Activated T-cell treated with anti-CD3 and anti-CD28 coated beads for 4 hours (primary cell): ENCODE measurements at places on chromosomes 3 and 15.

- no peak for DNase-seq
These were observed 1.1 kb downstream of the PDIA5 start for GRCh38 chr3:123067689-123068600.

- no peak for DNase-seq
These were observed 49.5 kb downstream of the ARHGAP31 start for GRCh38 chr3:119343719-119344118.

DNA sequence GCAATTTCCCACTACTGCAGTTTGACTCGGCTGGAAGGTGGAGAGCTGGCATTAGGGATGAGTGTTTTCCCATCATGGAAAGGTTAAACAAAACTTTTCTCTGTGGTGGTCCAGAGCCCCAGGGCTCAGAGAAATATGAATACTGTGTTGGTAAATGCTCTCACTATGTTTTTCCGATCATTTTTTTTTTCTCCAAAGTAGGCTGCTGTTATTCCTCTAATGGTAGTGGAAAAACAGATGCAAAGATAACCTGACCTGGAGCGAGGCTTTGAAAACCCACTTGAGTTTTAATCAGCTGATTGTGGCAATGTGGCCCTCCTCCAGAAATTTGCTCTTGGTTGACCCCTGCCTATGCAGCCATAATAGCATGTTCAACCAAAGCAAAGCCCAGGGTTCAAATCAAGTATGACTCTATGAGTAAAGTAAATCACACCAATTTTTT, 320.8 kb upstream of the CTNNB1 start:
- DNase-seq = no peak

GRCh38 chr3:169286992-169287391, 376.5 kb downstream of the MECOM start:
- DNase-seq = no peak

- DNase-seq = no peak
These were observed 127.6 kb downstream of the SMAD6 start for GRCh38 chr15:66829551-66830121.

DNA sequence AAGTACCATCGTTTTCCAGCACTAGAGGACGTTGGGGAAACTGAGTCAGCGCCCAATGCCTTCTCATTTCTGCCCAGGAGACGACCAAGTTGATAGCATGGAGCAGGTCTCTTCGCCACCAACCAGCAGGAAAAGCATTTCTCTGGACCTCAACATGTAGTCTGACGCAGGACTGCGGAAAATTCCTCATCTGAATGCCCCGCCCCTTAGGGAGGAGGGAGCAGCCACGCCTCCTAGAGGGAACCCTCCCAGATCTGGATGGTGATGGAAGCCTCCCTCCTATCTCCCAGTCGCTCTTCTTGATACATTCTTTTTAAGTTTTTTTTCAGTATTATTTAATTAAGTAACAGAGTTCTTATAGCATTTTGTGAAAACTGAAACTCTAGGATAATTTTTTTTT, 17.4 kb upstream of the MINDY4B start:
- DNase-seq = no peak

- DNase-seq = no peak
These were observed 160.7 kb downstream of the SQOR start for GRCh38 chr15:45795440-45796069.

GRCh38 chr15:69075440-69075839, 60.9 kb downstream of the NOX5 start:
- no peak for DNase-seq

DNA sequence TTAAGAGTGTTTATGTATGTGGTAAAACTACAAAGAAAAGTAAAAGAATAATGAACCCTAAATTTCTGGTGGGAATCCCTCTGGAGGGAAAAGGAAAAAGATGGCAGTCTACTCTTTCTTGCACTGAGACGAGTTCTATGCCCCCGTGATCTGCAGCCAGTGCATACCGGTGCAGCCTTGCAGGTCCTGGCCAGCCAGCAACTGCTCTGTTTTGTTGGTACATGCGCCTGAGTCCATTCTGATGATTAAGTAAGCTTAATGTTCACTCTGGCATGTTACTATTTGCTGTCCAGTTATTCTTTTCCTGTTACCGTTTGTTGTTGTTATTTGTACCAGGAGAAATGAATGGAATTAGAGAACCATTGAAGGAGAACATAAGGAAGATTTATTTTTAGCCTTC, 95.1 kb upstream of the TMC3 start:
- DNase-seq = no peak

DNA sequence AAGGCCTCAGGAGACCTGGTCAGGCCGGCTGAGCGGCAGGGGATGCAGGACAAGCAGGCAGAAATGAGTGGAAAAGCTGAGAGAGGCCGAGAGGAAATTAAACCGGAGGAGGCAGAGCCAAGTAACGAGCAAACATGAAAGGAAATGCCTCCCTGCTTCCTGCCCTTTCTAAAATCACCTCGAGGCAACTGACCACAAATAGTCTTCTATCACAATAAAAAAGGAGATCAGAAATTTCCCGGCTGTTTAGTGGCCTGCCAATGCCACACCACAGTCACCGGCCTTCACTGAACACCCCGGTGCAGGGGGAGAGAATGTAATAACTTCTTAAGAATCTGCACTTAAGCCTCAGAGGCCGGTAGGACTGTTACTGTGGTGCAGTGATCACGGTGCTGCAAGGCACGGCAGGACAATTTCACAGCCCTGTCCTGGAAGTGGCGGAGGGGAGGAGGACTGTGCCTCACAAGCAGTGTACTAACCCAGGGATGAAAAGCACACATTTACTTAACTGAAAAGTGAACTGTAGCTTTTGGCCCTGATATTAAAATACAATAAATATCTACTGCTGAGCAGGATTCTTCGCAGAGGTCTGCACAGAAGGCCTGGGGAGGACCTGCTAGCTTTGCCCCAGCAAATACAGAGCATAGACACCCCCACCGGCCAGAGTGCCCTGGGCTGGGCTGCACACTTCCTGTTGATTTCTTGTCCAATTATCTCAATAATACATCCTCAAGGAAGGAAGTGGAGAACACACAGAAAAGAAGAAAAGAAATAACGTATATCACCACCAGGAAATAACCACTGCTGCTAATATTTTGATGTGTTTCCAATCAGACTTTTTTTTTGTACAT, 183.5 kb upstream of the NSMCE3 start:
- no peak for DNase-seq

DNA sequence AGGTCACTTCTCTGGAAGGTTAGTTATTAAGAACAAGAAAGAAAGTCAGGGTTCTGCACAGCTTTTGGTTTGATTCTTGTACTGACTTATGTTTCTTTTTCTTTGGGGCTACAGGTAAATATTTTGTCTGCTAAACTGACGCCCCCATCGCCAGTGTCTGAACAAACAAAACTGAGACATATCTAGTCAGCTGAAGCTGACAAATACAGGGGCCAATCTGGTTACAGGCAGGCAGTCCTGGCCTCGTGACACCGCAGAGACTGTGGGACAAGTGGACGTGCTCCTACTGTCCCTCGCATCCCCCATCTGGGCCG, 4.6 kb upstream of the RPL14 start:
- DNase-seq = no peak

DNA sequence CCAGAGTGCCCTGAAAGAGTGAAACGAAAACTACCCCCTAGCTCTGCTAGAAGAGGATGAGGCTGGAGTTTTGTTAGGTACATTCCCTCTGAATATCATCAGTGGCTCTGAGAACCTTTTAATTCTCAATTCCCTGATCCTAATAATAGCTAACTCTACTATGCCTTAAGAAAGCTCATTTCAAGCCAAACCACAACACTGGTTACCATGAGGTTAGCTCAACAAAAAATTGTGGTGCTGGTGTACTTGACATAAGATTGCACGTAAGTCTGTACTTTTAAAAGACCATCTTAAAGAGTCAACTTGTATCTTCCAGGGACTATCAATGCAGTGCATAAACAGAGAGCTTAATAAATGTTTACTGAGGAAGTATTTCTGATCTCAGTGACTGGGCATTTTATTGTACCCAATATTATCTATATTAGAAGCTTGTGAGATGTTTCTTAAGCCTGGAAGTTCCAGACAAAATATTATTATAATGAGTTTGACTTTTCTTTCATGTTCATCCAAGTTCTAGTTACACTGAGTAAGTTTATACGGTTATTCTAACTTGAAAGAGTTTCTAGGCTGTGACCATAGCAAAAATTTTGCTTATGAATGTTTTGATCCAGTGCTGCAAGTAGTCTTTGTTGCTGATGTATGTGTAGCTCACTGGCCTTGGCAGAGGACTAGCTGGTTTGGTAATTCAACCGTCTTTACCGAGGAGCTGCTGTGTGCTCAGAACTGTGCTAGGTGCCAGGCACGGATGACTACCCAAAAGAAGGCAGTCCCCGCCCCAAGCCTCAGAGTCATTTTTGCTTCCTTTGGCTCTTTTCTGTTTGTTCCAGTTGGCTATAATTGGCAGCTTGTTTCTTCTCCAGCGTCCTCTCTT, 334.4 kb upstream of the TRIM42 start:
- DNase-seq = no peak

DNA sequence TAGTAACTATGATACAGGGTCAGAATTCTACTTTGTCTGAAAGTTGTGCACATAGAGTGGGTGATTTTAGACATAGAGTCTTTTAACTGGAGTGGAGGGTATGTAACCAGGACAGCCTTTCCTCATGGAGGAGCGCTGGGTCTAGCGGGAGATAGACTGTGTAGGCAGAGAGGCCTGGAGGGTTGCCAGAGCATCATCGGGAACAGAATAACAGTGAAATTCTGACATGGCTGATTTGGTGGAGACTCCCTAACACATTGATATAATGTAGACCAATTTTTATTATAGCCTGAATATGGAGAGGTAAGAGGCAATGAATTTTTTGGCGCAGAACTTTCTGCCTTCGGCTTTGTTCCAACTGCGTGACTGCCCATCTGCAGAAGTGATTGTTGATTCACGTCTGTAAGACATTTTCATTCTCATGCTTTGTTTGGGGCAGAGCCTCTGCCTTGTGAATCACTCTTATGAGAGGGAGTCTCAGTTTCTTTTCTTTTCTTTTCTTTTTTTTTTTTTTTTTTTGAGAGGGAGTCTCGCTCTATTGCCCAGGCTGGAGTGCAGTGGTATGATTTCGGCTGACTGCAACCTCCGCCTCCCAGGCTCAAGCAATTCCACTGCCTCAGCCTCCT, 16.0 kb downstream of the LPP start:
- DNase-seq = no peak

GRCh38 chr15:49242820-49243219, 72.8 kb downstream of the GALK2 start:
- no peak for DNase-seq

GRCh38 chr3:8343058-8343457, 158.6 kb upstream of the LMCD1 start:
- no peak for DNase-seq

DNA sequence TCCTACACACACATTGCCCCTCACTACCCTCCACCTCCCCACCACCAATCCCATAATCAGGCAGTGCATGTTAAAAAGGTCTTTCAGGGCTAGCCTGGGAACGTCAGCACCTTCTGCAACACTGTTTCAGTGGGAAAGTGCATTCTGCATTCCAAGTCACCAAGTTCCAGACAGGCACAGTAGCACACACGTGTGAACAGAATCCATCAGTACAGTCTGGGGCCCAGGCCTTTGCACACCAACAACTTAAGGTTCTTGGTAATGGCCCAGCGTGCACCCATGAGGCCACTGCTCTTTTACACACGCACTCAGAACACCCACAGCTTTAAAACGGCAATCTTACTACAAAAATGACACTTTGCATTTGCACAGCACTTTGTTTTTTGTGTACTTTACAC, 1.2 kb downstream of the ANXA2 start:
- no peak for DNase-seq

GRCh38 chr3:57826245-57826951, 70.3 kb downstream of the SLMAP start:
- DNase-seq = no peak

GRCh38 chr3:78611278-78611677, 1156.5 kb downstream of the ROBO1 start:
- DNase-seq = no peak

- DNase-seq = no peak
These were observed 462.4 kb upstream of the THBS1 start for GRCh38 chr15:39118510-39118909.

DNA sequence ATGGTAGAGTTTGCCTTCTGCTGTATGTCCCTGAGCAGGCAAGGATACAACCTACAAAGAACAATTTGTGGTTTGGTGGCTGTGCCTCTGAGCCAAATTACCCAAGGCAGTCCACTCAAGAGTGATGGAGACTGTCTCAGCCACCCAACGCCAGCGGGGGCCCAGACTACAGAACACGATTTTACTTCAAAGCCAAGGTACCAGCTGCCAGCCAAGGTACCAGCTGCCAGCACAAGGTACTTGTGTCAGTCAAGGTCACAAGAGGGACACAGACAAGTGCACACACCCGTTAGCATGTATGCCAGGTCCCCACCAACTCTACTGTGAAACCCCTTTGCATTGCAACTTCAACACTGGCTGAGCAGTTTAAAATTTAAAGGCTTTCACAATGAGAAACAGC, 23.5 kb downstream of the COLQ start:
- DNase-seq = no peak

GRCh38 chr3:116046350-116046749, 398.9 kb downstream of the LSAMP start:
- DNase-seq = no peak

DNA sequence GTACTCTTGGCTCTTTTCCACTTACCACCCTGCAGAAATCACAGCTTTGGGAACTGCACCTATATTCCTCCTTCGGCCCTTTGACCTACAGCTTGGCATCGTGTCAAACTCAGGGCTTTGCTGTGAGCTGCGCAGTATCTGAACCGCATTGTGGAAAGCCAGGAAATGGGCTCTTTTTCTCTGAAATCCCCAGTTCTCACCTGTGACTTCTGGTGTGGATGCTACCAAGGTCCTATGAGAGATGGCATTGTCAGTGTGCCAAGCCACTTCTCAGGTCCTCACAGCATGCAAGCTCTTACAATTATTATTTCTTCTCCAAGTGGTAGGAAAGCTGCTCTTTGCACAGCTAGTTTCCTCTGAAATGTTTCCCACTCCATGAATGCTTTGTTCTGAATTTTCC, 450.6 kb upstream of the TBL1XR1 start:
- DNase-seq = no peak

DNA sequence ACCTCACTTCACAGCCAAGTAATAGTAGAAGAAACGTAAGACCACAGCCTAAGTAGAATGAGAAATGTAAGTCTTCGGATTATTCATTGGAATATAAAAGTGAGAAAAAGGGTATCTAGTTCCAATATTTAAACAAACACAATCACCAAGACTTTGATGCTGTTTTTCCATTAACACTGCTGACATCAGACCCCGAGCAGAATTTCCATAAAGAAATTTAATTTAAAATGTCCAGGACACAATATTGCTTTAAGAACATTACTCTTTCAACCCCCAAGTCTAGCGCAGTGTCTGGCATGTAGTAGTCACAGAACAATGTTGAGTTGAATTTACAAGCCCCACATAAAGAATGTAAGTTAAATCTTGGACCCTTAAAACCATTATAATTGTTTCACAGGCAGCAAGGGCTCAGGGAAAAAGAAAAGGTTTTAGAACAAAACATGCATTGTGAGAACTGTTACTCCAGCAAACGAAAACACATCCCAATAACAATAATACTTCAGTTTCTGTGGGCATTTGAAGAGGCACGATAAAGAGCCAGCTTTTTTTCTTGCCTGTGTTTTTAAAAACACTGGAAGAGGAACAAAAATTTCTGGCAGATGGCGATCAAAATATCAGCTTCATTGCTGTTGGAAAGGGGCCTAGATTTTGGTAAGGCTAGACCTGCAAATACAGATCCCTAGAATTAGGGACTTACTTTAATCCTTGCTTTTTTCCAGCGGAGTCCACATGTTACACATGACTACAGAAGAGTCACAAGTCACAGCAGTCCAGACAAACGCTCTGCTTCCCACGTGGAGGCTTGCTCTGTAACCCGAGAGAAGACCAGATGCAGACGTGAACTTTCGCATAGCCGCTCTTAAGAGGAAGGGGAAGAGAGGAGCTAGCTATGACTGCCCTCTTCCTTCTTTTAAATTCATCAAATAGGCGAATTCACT, 77.9 kb upstream of the IGSF10 start:
- no peak for DNase-seq
